ENCODE measurements at places on chromosomes 13 and 19.

DNA sequence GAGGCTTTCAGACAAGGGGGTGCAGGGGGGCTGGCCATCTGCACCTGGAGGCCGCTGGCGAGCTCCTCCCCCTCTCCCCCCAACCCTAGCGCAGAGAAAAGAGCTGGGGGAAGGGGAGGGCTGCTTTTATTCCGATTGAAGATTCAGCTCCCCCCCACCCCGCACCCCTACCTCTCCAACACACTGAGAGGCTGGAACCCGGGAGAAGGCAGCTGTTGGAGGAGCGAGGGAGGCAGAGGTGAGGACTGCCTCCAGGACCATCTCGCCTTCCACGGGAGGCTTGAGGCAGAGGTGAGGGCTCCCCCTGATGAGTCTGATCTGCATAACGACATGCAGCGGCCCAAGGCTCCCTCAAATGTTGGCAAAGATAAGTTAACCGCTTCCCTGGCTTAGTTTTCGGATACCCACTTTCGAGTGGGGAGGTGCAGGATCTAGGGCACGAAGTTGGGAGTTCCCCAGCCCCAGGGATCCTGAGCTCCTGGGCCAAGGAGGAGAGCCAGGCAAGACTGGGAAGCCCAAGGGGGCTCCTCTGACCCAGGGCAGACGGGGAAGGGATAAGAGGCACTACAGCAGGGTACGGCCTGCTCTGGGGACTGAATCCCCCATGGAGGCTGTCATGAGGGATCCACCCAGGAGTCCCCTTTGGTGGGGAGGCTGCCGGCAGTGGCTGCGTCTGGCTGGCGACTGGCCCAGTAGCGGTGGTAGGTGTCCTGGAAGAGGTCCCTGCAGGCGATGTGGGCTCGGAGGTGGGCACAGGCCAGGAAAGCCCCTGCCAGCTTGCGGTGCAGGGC, 1.2 kb upstream of the NUMBL start:
- DNase-seq, result no peak

DNA sequence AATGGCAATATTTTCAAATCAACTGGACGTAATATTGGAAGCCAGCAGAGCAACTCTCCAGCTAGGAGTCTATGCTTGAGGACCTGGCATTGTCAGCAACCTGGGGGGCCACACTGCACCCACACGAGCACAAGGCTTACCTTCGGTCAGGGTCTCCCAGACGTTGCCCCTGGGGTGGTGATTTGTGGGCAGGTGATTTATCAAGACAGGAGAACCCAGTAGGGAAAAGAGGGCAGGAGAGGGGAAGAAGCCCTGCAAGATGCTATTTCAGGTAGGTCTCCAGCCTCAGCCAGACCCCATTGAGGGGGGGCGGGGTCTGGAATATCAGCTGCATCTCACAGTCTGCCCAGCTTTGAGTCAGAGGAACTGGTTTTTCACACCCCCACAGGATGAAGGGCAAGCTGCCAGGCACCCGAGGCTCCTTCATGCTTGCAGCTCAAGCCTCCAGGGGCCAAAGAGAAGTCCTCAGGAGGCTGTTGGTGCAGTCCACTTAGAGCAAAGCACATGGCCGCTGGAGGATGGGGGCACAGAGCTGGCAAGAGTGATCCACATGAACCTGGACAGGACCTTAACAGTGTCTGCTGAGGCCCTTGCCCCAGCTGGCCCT, 80.9 kb upstream of the UQCRFS1 start:
- no peak for DNase-seq

DNA sequence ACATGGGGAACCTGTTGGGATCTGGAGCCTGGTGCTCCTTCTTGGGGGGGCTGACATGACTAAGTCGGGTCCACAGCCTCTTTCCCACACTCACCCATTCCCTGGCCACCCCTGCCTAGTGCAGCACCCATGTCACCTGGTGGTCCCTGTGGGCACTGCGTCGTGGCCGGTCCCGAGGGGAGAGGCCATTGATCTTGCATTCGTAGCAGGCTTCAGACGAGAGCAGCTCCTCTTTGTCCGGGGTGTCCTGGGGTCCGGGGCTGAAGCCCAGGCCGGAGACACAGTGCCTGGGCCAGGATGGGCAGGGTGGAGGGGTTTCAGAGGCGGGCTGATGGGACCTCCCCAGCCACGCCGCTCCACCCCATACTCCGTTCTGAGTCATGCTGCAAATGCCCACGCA, 19.4 kb downstream of the CCL25 start:
- no peak for DNase-seq

- no peak for DNase-seq
Measured at GRCh38 chr13:48344264-48344663, 40.7 kb downstream of the RB1 start.

DNA sequence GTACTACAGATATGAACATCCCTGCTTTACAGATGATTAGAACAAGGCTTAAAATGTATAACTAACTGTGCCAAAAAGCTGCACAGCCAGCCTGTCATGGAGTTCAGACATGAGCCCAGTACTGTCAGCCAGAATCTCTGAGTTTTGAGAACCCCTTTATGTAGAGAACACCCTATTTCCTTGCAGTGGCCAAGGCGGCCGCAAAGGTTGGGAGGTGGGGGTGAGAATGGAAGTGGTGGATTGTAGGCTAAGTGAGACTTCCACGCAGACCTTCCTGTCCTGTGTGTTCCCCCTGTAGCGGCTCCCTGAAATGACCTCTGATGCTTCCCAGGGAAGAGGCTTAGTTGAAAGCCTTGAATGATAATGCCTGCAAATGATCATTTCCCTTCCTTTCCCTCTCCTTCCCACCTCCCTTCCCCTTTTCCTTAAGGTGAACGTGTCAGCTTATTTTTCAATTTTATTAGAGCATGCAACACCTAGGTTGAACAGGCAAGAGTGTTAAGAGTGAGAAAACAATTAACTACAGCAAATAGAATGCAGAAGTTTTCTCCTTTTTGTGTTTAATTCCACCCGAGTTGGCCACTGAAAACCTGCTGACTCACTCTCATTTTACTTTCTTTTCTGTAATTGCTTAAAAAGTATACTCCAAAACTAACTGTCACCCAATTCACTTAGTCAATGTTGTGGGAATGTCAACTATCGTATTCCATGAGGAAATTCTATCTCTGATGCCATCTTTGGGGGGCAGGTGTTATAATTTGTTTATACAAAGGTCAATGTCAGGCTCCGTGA, 167.0 kb upstream of the EDNRB start:
- no peak for DNase-seq

DNA sequence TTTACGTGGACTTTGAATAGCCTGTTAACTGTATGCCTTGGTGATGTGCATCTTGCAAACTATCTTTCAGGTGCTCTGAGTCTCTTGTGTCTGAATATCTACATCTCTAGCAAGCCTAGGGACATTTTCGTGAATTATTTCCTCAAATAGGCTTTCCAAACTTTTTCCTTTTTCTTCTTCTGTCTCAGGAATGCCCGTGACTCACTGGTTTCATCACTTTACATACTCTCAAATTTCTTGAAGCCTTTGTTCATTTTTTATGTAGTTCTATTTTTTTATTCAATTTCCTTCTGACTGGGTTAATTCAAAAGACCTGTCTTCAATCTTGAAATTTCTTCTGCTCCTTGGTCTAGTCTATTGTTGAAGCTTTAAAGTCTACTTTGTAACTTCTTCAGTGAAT, 332.2 kb downstream of the OXGR1 start:
- no peak for DNase-seq

GRCh38 chr13:21138561-21138960, 37.8 kb downstream of the SKA3 start:
- no peak for DNase-seq

- peak; percentile 11 for DNase-seq
Measured at GRCh38 chr13:107650081-107650701, 565.1 kb downstream of the LIG4 start.

DNA sequence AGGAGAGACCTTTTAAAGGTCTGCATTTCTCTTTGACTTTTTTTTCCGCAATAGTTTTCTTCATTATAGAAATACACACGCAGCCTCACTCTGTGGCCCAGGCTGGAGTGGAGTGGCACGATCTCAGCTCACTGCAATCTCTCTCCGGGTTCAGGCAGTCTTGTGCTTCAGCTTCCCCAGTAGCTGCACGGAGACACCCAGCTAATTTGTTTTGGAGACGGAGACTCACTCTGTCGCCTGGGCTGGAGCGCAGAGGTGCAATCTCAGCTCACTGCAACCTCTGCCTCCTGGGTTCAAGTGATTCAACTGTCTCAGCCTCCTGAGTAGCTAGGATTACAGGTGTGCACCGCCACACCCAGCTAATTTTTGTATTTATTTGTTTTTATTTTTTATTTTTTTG, 11.7 kb upstream of the MKNK2 start:
- no peak for DNase-seq

DNA sequence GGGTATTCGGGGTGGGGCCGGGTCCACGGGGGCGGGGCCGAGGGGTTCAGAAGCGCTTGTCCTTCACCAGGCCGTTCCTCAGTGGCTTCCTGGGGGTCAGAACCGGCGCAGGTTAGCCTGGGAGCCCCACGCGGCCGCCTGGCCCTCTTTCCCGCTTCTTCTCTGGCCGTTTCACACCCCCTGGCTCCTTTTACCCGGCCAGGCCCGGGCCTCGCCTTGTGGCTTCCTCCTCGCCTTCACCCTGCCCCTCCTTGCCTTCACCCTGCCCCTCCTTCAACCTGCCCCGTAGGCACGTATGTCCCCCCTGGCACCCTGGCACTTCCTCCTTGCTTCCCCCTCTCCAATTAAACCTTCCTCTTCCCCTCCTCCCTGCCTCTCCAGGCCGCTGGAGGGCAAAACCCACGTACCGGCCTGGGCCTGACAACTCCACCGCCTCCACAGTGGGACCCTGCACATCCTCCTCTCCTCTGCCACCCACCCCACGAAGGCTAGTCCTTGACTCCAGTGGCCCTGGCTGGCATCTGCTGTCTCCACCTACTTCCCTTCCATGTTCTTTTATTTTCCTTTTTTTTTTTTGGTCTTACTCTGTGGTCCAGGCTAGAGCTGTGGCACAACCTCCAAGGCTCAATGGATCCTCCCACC, 25.3 kb downstream of the CERS1 start:
- DNase-seq, result no peak

DNA sequence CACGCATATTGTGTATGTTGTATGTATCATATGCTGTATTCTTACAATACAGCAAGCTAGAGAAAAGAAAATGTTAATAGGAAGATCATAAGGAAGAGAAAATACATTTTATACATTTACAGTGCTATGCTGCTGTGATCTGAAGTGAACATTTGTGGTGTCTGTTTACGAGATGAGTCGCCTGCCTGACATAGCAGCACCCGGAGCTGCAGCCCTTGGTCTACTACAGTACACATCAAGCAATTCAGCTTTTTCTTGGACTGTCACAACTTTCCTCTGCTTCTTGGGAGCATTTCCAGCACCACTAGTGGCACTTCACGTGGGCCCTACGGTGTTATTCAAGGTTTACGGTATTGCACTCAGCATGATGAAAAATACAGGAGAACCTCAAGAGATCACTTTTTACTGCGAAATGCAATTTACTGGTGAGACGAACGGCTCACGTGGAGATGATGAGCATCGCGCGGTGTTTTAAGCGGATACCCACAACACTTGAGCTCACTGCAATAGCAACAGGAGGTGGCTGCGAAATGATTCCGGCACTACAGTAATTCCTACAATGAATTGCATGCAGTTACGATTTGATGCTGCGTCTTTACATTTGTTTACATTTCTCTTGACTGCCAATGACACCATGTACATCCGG, 308.4 kb downstream of the FGF9 start:
- DNase-seq, result no peak

DNA sequence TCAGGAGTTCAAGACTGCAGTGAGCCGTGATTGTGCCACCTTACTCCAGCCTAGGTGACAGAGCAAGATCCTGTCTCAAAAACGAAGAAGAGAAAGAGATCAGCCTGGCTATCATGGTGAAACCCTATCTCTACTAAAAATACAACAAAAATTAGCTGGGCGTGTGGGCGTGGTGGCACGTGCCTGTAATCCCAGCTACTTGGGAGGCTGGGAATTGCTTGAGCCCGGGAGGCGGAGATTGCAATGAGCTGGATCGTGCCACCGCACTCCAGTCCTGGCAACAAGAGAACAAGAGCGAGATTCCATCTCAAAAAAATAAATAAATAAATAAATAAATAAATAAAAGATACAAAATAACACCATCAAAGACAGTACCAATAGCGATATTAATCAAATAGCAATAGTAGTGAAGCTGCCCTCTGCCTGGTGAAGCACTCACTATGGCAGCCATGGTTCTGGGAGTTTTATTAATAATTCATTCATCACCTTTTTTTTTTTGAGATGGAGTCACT, 53.9 kb downstream of the NFIC start:
- DNase-seq, result no peak

GRCh38 chr19:32802840-32803239, 66.7 kb downstream of the SLC7A9 start:
- DNase-seq, result no peak

DNA sequence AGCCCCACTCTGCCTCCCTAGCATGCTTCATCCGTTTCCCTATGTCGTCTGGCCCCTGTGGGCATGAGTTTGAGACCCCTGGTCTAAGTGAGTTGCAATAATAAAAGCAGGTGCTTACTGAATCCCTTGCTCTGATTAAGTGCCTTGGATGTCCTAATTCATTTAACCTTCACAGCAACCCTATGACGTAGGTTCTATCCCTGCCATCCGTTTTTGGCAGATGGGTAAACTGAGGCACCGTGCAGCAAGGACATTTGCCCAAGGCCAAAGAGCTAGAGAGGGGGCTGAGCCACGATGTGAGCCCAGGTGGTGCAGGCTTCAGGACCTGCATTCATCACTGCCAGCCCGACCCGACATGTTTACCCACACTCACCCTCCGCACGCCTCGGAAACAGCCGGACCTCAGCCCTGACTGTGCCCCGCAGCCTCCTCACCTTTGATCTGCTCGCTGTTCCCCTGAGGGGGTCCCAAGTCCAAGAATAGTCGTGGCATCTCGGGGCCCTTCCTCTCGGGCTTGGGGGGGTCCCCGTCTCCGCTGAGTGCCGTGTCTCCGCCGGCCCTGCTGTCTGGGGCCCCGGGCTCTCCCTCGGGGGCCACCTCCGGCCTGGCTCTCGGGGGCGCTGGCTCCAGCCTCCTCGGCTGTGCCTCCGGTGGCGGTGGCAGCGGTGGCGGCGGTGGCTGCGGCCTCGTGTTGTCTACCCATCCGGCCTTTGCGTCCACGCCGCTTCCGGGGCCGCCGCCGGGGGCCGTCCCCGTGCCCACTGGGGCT, 14.5 kb downstream of the LMTK3 start:
- DNase-seq, result no peak

GRCh38 chr13:75685239-75685697, 49.1 kb downstream of the LMO7 start:
- DNase-seq, result no peak

DNA sequence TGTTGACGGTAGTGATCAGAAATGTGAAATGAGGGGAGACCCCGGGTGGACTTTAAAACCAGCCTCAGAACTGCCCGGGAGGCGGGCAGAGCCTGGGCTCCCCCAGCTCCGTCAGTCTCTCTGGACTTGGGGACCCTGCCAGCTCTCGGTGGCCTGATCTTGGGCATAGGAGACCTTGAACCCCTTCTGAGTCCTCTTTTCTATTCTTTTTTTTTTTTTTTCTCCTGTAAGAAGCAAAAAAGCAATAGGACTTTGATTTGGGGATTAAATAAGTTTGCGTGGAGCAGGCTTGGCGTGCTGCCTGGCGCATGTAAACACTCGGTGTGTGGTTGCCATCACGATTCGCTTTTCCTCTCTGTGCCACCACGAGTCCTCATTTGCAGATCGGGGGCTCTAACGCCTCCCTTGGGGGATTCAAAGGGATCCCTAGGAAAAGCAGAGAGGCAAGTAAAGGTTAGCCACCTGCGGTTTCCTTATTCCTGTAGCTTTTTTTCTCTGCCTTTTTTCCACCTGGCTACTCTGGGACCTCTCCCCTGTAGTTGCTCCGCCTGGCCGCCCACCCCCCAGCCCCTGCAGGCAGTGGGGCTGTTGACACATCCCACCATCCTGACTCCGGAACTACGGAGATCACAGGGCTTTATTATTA, 1.3 kb downstream of the SAFB start:
- peak; percentile 25 for DNase-seq

Data from activated naive CD4-positive, alpha-beta T cell treated with anti-CD3 and anti-CD28 coated beads, Interleukin-2, amount 50 U/mL, for 16 hours (primary cell).